ENCODE measurements at places on chromosomes 4 and X. TPM values are rescaled to one million over a fixed set of nuclear protein-coding genes. Genes with fewer than 3 reads are reported as not detected.

The CT47B1 gene
- not detected for total RNA-seq

The SSX4 gene
- not detected for total RNA-seq

The PLXNB3 gene
- total RNA-seq = 52.2 TPM

The TAF7L gene
- not detected for total RNA-seq

The CYLC1 gene
- not detected for total RNA-seq

The GLA gene
- total RNA-seq = 17.6 TPM

The SLIT2 gene
- total RNA-seq = 71.1 TPM

The PASD1 gene
- not detected for total RNA-seq

The NAA11 gene
- not detected for total RNA-seq

The ABCG2 gene
- 2.4 TPM for total RNA-seq

The GAGE1 gene
- not detected for total RNA-seq

The CENPC gene
- 38.8 TPM for total RNA-seq

The TRIM60 gene
- total RNA-seq = not detected

The C4orf51 gene
- total RNA-seq = not detected

The VSIG1 gene
- total RNA-seq = 8.2 TPM

The FHIP1A gene
- 4.9 TPM for total RNA-seq

The TCEAL2 gene
- 36.4 TPM for total RNA-seq

The DACH2 gene
- not detected for total RNA-seq

The OPRPN gene
- total RNA-seq = not detected

The TMSB4X gene
- total RNA-seq = 3,886 TPM

The XAGE1A gene
- total RNA-seq = not detected

The COX7B2 gene
- not detected for total RNA-seq

The PIN4 gene
- total RNA-seq = 5.6 TPM

The RBM46 gene
- total RNA-seq = not detected

The WDR45 gene
- 108 TPM for total RNA-seq

The KLF8 gene
- total RNA-seq = 17.2 TPM

The STK32B gene
- total RNA-seq = 7.0 TPM

The PJA1 gene
- 19.0 TPM for total RNA-seq

All from thoracic aorta (tissue), 2 donors.